ENCODE measurements at places on chromosomes 6 and 20. TPM values are rescaled to one million over a fixed set of nuclear protein-coding genes. Genes with fewer than 3 reads are reported as not detected.
A peak's percentile ranks its signal among the peaks of the same experiment; 100 is the strongest.

GRCh38 chr6:11785774-11786579 lies 7.4 kb upstream of the ADTRP start:
- H3K4me1 ChIP-seq, result no peaks in the 10 kb centered on the region
- no peaks in the 10 kb centered on the region for H3K27me3 ChIP-seq
- no peaks in the 10 kb centered on the region for H3K36me3 ChIP-seq
- DNase-seq, result peak; percentile 64
- no peak overlapping the region for H3K4me3 ChIP-seq

The LY86 gene
- 10.9 TPM for total RNA-seq

DNA sequence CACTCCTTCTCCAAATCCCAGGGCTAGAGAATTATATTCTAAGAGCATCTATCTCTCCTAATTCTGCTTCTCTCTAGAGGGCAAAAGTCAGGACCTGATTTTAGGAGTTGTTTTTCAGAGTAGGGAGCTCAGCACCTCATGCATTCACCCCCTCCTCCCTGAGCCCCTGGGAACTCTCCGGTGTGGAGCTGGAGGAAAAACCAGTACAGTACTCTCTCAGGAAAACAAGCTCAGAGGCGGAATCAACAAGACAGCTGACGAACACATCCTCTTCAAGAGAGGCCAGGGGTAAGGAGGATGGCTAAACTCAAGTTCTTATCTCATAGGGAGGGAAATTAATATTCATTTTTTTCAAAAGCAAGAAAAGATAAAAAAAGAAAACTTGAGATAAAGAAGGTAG lies 120.1 kb upstream of the CDYL start:
- H3K27ac ChIP-seq, result no peak overlapping the region
- no peaks in the 10 kb centered on the region for H3K27me3 ChIP-seq

DNA sequence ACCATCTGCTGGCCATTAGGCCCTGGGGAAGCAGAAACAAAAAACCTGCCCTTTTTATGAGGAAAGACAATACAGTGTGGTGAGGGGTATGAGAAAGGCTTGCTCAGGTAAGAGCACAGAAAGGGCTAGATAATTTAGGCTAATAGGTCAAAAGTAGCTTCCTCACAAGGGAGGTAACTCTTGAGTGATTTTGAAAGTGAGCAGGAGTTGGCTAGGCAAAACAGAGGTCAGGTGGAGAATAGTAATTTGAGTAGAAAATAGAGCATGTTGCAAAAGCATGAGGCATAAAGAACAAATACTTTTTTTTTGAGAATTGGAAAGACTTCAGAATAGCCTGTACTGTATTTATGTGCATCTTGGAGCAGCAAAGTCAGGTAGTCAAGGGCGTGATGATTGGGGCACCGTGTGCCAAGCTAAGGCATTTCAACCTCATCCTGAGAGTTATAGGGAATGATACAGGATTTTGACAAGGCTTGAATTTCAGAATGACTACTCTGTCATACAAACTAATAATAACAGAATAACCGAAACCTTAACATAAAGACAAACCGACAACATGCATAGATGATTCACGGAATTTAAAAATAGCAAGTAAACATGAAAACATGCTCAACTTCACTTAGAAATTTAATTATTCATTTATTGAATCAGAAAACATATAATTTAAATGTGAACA lies 123.0 kb upstream of the ENPP5 start:
- H3K27me3 ChIP-seq, result no peaks in the 10 kb centered on the region
- no peaks in the 10 kb centered on the region for H3K4me1 ChIP-seq
- no peak overlapping the region for H3K4me3 ChIP-seq
- no peak overlapping the region for H3K27ac ChIP-seq
- DNase-seq, result no peak
- H3K36me3 ChIP-seq, result no peaks in the 10 kb centered on the region

GRCh38 chr6:161356167-161356854 lies 82.5 kb upstream of the AGPAT4 start:
- DNase-seq, result no peak
- no peaks in the 10 kb centered on the region for H3K27me3 ChIP-seq
- no peaks in the 10 kb centered on the region for H3K36me3 ChIP-seq
- peaks cover 11% of the 10 kb centered on the region for H3K4me1 ChIP-seq
- peak overlapping the region; percentile 13 for H3K4me3 ChIP-seq

All from left lung (tissue), 14 donors.